Cardiac muscle cell (in vitro differentiated cells and primary cell): ENCODE measurements at places on chromosomes 13 and 19. TPM values are rescaled to one million over a fixed set of nuclear protein-coding genes. Genes with fewer than 3 reads are reported as not detected.

ADAT3 gene
- total RNA-seq: 11.2 and 16.3 TPM in 2 replicates

TBXA2R gene
- total RNA-seq: 0.15 and 0.18 TPM in 2 replicates

CCL25 gene
- total RNA-seq: not detected in 2 replicates

PSPC1 gene
- total RNA-seq: 72.5 and 78.4 TPM in 2 replicates

DACH1 gene
- 3.7 TPM in 2 replicates for total RNA-seq

RELB gene
- 3.1 TPM in 2 replicates for total RNA-seq

CEACAM4 gene
- not detected in 2 replicates for total RNA-seq

GPR12 gene
- total RNA-seq: not detected in 2 replicates
